K562 (cell line): ENCODE measurements at places on chromosomes 5 and 9. TPM values are rescaled to one million over a fixed set of nuclear protein-coding genes. Genes with fewer than 3 reads are reported as not detected.

GRCh38 chr9:2255128-2255527, 240.0 kb downstream of the SMARCA2 start:
- no peak for DNase-seq

DNA sequence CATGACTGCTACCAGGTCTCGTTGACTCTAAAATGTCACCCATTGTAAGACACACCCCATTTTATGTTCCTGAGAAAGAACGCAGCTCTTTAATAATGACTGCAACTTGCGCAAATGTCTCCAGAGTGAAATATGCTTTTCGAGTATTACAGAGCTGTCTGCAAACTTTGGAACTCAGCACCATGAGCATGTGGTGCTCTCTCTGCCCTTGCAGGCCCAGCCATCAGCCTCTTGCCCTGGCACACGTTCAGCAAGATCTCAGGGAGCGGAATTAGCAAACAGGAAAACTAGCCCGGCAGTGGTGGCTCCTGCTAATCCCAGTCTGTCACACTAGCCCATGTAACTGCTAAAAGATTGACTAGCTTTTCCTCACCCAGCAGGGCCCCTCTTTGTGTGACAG, 114.5 kb upstream of the SLC1A3 start:
- no peak for DNase-seq

The NR6A1 gene
- total RNA-seq, result 55.4 and 56.7 TPM in 2 replicates

GRCh38 chr5:90168399-90168798, 241.2 kb downstream of the CETN3 start:
- no peak for DNase-seq

DNA sequence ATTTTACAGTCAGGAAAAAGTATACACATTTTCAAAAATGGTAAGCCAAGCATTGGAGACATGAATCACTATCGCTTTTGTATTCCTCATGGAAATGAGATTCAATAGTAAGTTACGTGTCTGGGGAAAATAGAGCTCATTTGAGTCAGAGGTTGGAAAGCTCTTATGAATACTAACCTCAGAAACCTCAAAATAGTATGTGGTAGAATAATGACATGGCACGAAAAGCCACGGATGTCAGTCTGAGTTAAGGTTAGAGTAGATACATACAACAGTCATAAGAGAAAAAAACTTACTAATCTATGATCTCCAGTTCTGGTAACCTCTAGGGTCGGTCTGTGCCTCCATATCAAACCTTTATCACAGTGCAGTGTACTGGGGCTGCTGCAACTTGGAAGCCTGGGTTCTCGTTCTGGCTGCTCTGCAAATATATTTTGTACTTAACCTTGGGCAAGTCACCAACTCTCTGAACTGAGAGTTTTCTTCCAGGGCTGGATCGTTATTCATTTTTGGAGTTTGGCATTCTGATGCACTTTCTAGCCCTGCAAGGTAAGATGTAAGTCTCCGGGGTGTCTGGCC, 31.8 kb downstream of the MAP1B start:
- peak; percentile 21 for DNase-seq

The MPDZ gene
- total RNA-seq, result 5.7 and 6.1 TPM in 2 replicates

- DNase-seq, result no peak
Observed at GRCh38 chr5:179124853-179125788, 64.9 kb downstream of the ZNF354C start.

The PCDHGB6 gene
- total RNA-seq, result 0.11 TPM in 2 replicates

The EEIG1 gene
- 11.2 and 16.7 TPM in 2 replicates for total RNA-seq

DNA sequence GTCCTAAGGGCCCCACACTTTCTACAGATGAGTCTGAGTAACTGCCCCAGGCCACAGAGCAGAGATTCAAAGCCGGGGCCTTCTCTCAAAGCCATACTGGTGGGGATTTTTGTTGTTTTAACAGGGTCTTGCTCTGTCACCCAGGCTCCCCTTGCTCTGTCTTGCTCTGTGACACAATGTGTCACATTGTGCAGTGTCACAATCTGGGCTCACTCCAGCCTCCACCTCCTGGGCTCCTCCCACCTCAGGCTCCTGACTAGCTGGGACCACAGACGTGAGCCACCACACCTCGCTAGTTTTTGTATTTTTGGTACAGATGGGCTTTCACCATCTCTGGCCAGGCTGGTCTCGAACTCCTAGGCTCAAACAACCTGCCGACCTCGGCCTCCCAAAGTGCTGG, 8.6 kb downstream of the AGPAT2 start:
- DNase-seq, result no peak

DNA sequence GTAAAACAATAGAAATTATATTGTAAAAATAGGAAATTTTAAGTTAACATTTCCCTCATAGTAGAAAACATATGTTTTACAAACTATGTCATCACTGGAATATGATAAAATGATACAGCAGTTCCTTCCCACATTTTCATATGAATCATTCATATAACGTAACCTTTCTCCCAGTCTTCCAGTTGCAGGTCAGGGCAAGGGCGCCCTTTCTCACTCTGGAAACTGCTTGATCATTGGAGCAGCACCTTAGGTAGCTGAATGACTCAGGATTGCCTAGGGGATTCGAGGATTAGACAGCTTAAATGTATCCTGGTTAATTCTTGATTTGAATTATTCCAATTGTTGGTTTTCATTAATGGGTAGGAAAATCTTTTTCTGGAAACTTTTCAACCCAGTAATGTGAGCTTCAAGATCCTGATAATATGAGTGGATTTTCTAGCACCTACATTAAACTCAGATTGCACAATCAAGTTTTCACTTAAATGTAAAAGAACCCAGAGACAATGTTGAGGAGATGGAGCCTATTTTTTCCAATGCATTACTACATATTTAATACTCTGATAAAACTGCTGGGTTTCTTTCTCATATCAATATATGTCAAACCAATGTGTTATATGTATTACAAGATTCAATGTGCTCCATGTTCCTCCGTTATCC, 32.6 kb upstream of the ANXA1 start:
- DNase-seq, result no peak

GRCh38 chr5:101424530-101425175, 521.6 kb upstream of the ST8SIA4 start:
- no peak for DNase-seq

GRCh38 chr9:11194246-11194645, 581.4 kb upstream of the PTPRD start:
- no peak for DNase-seq

The BHMT2 gene
- not detected in 2 replicates for total RNA-seq

GRCh38 chr5:136350343-136350742, 15.0 kb downstream of the TRPC7 start:
- DNase-seq, result no peak

The PCDHB5 gene
- total RNA-seq, result not detected in 2 replicates

- DNase-seq, result peak; percentile 78
Observed at GRCh38 chr9:130501639-130502038, 56.9 kb downstream of the ASS1 start.

- no peak for DNase-seq
Observed at GRCh38 chr9:92488681-92489550, 6.6 kb upstream of the ASPN start.

DNA sequence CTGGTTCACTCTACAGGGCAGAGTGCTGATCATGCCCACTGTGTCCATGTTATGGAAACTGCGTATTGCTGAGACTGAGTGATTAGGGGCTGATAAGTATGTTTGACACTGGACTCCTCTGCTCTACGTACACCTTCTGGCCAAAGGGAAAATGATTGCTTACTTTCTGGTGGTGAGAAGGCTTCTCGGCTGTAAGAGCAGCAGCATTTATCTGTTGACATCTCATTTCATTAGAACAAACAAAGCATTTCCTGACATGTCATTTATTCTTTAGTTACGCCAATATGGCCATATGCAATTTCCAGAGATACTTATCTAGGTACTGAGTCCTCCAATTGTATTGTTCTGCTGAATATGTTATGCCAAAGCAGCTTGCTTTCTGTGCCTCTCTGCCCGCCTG, 5.6 kb downstream of the FAXDC2 start:
- DNase-seq, result peak; percentile 45

DNA sequence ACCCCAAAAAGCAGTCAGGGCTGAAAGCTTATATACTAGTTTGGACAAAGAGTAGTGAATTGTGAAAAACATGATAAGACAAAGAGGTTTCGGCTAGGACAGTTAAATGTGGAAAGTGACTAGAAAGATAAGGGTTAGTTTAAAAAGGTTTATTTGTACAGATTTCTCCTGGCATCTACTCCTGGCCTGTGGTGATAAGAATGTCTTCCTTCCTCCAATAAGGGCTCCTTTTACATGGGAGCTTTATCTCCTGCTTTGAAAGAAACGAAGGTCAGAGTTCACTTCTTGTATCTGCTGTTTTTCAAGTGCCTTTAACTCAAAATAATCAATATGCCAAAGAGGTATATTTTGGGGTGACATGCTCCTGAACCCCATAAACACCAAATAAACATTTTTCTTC, 776.1 kb upstream of the COX7C start:
- peak; percentile 13 for DNase-seq

- DNase-seq, result no peak
Observed at GRCh38 chr9:110309681-110310080, 28.0 kb downstream of the TXNDC8 start.

DNA sequence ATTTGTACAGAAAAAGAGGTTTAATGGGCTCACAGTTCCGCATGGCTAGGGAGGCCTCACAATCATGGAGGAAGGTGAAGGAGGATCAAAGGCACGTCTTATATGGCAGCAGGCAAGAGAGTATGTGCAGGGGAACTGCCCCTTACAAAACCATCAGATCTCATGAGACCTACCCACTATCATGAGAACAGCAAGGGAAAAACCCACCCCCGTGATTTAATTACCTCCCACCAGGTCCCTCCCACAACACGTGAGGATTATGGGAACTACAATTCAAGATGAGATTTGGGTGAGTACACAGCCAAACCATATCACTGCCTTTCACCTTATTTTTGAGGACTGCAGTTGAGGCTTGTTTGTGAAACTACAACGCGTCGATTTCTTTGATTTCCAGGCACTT, 20.9 kb upstream of the NEUROG1 start:
- no peak for DNase-seq

The SERF1A gene
- 0.71 and 3.3 TPM in 2 replicates for total RNA-seq

- DNase-seq, result no peak
Observed at GRCh38 chr9:127129718-127130085, 7.3 kb upstream of the ANGPTL2 start.

- no peak for DNase-seq
Observed at GRCh38 chr5:100560860-100561259, 25.7 kb downstream of the FAM174A start.

DNA sequence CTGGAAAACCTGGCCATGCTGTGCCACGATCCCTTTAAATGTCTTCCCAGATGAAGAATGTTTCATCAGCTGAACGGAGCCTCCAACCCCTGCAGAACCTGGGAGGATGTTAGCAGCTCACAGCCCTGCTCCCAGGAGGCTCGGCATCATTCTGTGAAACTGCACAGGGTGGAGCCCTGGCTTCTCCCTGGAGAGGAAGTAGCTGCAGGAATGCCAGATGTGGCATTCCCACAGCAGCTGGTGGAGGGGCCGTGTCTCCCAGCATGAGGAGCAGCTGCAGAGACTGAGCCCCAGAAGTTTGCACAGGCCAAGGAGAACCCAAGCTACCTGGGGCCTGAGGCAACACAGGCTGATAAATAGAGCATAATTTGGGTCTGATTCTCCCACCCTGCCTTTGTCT, 165.8 kb upstream of the MAP3K1 start:
- no peak for DNase-seq

DNA sequence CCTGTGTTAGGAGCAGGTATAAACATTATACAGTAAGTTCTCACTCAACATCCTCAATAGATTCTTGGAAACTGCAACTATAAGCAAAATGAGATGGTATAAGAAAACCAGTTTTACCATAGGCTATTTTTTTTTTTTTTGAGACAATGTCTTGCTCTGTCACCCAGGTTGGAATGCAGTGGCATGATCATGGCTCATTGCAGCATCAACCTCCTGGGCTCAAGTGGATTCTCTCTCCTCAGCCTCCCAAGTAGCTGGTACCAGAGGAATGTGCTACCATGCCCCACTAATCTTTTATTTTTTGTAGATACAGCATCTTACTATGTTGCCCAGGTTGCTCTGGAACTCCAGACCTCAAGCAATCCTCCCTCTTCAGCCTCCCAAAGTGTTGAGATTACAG, 50.1 kb upstream of the ADRB2 start:
- DNase-seq, result no peak

GRCh38 chr9:131657456-131657855, 82.4 kb downstream of the RAPGEF1 start:
- DNase-seq, result no peak

GRCh38 chr9:86434039-86434726, 80.0 kb upstream of the TUT7 start:
- peak; percentile 29 for DNase-seq

The ELOVL7 gene
- total RNA-seq, result 9.4 and 11.6 TPM in 2 replicates

GRCh38 chr9:98575379-98576346, 133.1 kb downstream of the GABBR2 start:
- DNase-seq, result peak; percentile 89

GRCh38 chr5:179530069-179530998, 20.0 kb upstream of the RUFY1 start:
- peak; percentile 67 for DNase-seq

The PCDHB3 gene
- not detected in 2 replicates for total RNA-seq

- no peak for DNase-seq
Observed at GRCh38 chr5:93993161-93993560, 251.8 kb upstream of the POU5F2 start.

GRCh38 chr5:48192-48591, 43.8 kb upstream of the PLEKHG4B start:
- no peak for DNase-seq

DNA sequence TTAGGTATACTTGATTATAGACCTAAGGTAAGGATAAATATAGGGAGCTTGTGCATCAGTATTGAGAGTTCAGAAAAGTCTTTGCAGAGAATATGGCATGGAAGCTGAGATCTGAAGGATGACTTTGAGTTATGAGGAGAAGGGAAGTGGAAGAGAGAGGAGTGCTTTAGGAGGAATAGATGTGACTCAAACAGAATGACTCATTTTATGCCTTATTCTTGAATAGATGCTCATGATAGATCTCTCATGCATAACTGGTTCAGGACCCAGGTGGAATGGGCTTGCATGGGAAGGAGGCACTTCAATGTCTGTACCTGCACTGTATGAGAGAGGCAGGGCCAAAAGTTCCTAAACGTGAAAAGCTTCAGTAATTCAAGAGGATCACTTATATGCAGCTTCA, 103.3 kb downstream of the CWC27 start:
- DNase-seq, result no peak

DNA sequence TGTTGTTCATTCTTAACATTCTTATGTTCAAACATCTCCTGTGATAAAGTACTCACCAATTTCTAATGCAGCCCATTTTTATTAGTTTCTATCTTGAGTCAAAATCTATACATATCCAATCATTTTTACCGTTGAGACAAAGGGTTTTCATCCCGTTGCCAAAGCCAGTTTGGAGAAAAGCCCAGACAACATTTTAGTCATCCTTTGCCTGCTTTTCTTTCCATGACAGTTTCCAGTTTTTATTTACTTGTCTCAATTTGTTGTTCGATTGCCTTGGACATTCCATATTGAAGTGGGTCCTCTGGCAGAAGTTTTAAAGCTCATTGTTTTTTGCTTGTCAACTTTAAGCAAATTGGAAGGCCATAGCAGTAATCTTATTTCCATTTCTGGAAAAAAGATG, 123.9 kb downstream of the RAB3C start:
- no peak for DNase-seq

The OTP gene
- 0.16 TPM in 2 replicates for total RNA-seq

GRCh38 chr5:38752622-38753021, 93.2 kb upstream of the OSMR start:
- DNase-seq, result no peak

The DOCK2 gene
- total RNA-seq, result 28.2 and 29.1 TPM in 2 replicates

- DNase-seq, result no peak
Observed at GRCh38 chr5:151686674-151687407, at the start of gene SPARC. TSS of gene SPARC (minus strand) at chr5:151686915. CDS start at chr5:151676188, 10,727 bp downstream.

The TTF1 gene
- total RNA-seq, result 12.0 and 13.3 TPM in 2 replicates

GRCh38 chr5:44532981-44533380, 143.8 kb upstream of the FGF10 start:
- no peak for DNase-seq

The MARCOL gene
- not detected in 2 replicates for total RNA-seq

GRCh38 chr5:93209476-93209875, 371.5 kb downstream of the NR2F1-AS1 start:
- DNase-seq, result no peak
